ENCODE measurements at places on chromosomes 5 and 9.

- DNase-seq: peak; percentile 41
Observed at GRCh38 chr9:22307013-22307711, 139.5 kb upstream of the DMRTA1 start.

DNA sequence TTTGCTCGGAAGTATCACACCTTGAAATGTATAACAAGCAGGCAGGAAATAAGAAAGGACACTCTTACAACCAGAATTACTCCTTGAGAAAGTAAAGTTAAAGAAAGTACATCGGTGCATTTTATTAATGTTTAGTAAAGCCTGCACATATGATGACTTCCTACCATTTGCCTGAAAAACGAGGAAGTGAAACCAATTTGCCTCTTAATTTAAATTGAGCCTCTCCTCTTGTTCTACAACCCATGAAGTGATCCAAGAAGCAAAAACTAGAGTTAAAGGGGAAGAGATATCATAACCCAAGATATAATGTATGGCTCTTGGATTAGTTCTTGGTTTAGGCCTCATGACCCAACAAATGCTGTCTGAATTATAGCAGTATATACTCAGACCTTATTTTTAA lies 95.6 kb downstream of the GNAQ start:
- DNase-seq: no peak

DNA sequence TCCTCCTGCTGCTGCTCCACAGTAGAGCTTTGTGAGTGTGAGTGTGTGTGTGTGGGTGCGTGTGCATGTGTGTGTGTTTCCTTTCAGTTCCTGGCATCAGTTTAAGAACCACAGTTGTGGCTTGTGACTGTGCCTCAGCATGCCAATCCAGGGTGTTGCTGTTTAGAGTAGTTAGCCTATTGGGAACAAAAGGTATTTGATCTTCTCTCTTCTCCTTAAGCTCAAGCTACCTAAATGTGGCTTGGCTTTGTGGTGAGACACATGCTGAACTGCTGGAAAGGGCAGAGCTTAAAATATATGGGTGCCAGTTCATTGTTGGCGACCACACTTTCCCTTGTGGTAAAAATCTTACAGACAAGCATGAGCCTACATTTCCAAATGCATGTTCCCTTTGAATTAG lies 116.6 kb upstream of the BNC2 start:
- peak; percentile 73 for DNase-seq

DNA sequence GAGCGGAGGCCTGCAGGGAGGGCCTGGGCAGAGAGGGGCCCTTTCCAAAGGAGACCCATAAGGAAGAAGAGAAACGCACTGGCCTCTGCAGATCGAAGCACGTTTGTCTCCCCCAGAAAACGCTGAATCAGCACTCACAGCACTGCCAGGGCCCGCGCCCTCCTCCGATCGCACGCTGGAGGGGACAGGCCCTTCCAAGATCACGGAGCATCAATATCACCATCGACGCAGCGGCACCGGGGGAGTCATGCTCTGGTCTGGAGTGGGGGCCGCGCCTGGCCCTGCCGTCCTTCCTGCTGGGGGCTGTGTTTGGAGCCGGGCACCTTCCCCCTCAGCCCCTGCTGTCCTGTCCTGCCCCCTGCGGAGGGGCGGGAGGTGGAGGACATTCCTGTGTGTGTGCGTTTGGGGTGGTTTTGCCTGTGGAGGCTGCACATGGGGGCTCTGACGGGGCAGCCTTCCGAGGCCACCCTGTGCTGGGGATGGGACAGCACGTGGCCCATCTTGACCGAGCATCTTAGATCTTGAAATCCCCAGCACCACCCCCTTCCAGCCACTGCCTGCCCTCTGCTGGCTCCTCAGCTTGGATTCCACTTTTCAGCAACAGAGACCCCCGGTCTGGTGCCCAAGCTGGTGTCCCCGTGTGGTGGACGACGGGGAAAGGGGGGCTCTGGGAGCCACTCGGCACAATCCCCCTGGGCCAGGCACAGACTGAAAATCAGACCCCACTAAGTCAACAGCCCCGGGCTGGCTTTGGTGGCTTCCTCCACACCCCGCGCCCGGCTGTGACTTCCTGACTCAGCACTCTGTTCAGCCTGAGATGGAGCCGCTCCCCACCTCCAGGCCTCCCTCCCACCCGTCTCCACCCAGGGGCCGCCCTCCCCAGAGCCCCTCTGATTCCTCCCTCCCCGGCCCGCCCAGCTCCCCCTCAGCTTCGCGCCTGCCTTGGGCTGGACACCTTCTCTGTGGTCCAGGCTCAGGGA lies 8.3 kb downstream of the TMEM250 start:
- DNase-seq: no peak

GRCh38 chr5:129653057-129653375 lies 94.9 kb upstream of the MINAR2 start:
- no peak for DNase-seq

DNA sequence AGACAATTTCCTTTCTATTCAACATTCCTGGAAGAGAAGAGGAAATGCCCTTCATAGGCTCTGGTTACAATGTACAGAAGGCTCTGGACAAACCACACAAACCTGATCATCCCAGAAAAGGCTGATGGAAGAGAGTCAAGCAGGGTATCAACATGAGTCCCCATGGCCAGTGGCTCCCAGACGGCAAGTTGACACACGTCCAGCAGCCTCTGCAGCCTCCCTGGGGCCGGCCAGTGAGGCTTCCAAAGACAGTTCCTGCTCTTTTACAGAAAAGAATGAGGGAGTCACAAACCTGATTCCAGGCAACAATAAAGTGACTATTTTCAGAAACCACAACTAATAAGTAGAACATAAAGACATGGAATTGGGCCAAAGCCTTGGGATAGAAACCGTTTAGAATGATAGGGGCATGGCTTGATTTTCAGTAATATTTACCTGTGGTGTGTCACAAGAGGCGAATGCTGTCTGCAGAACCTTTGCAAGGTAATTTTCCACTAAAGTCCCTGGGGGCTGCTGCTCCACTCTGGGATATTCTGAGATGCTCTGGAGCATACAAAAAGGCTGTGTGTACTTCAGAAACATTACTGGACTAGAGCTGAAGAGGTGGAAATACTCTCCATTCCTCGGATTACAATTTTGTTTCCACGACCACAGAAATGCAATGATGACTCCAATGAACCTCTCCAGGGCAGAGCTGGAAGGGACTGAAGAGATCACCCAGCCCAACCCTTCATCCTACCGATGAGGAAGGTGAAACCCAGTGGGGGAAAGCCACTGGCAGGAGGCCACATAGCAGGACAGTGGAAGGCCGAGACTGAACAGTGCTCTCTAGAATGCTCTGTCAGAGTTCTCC lies 10.4 kb downstream of the MED27 start:
- peak; percentile 30 for DNase-seq

- DNase-seq: no peak
Observed at GRCh38 chr5:57452885-57453284, 29.7 kb downstream of the ACTBL2 start.
